ENCODE measurements at places on chromosomes 2 and 18. TPM values are rescaled to one million over a fixed set of nuclear protein-coding genes. Genes with fewer than 3 reads are reported as not detected.

GRCh38 chr2:10427618-10427949, 20.5 kb downstream of the ODC1 start:
- no peak for DNase-seq

DNA sequence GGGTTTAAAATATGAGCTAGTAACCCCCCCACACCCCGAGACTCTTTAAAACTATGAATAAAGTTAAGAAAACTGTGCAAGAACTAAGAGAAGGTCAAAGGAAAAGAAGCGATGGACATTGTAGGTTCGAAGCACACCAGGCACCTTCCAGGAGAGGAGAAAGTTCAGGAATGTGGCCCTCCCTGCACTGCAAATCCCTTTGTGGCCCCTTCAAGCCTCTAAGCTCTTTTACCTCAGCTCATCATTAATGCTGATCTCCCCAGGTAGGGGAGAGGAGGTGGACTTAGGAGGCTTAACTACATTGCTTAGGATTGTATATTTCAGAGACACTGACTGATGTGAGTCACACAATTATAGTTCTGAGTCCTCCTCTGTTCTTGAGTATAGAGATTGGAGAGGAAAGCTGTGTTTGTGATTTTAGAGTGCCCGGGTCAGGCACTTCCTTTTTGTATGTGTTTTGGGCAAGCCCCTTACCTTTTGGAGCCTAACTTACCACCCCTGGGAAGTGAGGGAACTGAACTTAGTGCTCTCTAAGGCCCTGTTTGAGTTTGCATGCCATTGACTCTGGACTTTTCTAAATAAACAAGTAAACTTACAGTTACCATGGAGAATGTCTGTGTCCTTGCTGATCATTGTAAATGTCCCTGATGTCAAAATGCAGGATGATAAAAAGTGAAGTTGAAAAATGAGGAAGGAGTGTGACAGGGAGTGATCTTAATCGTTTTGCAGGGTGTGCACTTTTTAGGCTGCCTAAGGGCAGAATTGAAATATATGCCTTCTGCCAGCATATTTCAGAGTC, 140.8 kb upstream of the ZEB2 start:
- DNase-seq = no peak

DNA sequence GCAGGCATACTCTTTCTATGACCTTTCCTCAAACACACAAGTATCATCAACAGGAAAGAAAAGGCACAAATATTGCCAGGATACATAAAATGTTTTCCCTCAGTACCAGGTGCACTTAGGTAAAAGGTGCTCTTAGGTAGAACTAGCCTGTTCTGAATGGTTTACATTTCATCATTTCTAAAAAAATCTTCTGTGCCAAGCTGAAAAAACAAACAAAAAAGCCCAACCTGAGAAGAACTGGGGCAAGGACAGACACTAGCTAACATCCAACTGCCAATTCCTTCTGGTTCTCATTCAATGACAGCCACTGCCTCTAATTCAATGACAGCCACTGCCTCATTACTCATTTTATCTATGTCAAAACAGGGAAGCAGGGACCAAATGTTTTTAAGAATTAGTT, 68.5 kb downstream of the SPIRE1 start:
- DNase-seq = no peak

- DNase-seq = no peak
Measured at GRCh38 chr2:130834091-130834930, 2.4 kb upstream of the ARHGEF4 start.

DNA sequence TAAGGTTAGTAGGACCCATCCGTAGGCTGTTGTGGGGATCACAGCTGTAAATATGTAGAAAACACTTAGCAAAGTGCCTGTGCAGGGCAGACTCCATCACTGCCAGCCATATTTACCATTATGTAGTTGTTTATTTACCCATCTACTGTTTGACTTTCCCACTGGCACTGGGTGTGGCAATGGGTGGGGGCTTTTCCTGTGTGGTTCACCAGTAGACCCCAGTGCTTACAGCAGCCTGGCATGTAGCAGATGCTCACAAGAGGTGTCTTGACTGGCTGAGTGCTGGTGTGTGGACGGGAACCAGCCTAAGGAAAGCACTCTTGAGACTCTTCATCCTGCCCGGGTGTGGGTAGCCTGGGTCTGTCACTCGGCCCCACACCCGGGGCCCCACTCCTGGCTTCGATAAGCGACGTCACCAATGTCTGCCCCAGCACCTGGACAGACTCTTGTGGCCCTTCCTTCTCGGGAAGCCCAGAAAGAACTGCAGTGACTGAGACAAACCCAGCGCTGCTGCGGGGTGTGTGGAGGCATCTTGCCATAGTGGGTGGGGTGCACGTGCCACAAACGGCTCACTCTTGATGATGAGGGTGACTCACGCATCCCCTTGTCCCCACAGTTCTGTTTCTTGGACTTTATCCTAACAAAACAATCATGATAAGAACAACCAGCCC, 78.3 kb downstream of the HDAC4 start:
- peak; percentile 42 for DNase-seq

GRCh38 chr2:30078521-30078920, 68.3 kb upstream of the YPEL5 start:
- DNase-seq = no peak

The GAD1 gene
- not detected for total RNA-seq

GRCh38 chr2:202418511-202418910, 42.4 kb downstream of the BMPR2 start:
- DNase-seq = no peak

- DNase-seq = no peak
Measured at GRCh38 chr2:157898591-157898996, 22.5 kb upstream of the ACVR1 start.

DNA sequence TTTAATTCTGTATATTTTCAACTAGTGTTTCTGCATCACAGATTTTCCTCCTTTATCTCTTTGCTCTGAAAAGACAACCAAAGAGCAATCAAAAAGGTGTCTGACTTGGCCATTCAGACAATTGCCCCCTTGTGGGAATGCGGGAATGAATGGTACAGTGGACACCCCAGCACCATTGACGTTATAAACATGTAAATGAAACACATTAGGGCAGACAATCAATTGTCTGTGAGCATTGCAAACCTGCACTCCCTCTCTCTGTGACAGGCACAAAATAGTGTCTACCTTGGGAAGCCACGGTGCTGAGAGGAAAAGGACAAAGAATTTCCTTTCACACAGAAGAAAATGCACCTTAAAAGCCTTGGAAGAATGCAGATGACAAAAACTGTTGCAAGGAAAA, 8.0 kb downstream of the ZEB2 start:
- DNase-seq = no peak

DNA sequence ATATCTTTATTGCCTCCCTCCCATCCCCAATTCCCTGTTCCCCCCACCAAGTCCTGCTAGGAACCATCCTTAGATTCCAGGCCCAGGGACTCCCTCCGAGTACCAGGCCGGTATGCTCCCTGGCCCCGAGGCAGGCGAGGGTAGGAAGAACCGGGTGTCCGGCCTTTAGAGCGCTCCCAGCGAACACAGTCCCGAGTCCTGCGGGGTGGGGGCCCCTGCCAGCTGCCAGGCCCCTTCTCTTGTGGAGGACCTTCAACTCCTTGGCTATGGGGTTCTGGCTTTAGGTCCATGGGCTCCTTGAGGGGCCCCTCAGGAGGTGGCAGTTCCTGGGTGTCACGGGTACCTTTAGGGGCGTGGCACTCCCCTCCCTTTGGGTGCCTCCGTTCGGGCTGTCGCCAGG, 4.4 kb downstream of the BCS1L start:
- no peak for DNase-seq

Data from right cardiac atrium (tissue), 5 donors.